ENCODE measurements at places on chromosomes 6 and 20. TPM values are rescaled to one million over a fixed set of nuclear protein-coding genes. Genes with fewer than 3 reads are reported as not detected.

- no peak for DNase-seq
Observed at GRCh38 chr6:130885392-130886192, 58.4 kb downstream of the SMLR1 start.

- no peak for DNase-seq
Observed at GRCh38 chr6:151437401-151437800, 14.5 kb downstream of the RMND1 start.

- peak; percentile 55 for DNase-seq
Observed at GRCh38 chr6:5507131-5507681, 245.9 kb downstream of the FARS2 start.

DNA sequence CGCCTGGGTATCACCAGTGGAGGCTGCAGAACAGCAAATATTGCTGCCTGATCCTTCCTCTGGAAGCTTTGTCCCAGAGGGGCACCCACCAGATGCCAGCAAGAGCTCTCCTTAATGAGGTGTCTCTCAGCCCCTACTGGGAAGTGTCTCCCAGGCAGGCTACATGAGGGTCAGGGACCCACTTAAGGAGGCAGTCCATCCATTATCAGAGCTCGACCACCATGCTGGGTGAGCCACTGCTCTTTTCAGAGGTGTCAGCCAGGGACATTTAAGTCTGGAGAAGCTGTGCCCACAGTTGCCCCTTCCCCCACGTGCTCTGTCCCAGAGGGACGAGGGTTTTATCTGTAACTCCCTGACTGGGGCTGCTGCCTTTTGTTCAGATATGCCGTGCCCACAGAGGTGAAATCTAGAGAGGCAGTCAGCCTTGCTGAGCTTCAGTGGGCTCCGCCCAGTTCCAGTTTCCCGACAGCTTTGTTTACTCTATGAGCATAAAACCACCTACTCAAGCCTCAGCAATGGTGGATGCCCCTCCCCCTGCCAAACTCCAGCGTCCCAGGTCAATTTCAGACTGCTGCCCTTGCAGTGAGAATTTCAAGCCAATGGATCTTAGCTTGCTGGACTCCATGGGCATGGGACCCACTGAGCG is 25.9 kb upstream of the AIG1 start:
- no peak for DNase-seq

GRCh38 chr6:3517350-3517749 is 60.5 kb upstream of the SLC22A23 start:
- DNase-seq, result no peak

DNA sequence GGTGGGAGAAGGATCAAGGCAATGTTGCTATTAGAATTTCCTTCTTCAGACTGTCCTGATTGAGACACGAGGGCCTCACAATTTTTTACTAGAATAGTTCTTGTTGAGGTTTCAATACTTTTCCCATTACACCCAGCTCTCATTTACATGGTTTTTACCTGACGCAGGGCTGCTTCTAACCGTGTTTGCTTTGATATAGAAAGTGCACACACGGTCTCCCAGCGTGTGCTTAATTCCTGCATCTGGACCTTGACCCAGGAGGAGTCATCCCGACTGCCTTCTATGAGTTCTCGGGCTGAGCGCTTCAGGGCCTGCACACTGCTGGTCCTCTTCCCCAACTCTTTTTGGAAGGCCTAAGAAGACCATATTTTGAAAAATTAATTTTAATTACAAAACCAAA is 160.2 kb downstream of the DST start:
- no peak for DNase-seq

GRCh38 chr6:170093276-170093657 is 197.6 kb downstream of the DLL1 start:
- no peak for DNase-seq

DNA sequence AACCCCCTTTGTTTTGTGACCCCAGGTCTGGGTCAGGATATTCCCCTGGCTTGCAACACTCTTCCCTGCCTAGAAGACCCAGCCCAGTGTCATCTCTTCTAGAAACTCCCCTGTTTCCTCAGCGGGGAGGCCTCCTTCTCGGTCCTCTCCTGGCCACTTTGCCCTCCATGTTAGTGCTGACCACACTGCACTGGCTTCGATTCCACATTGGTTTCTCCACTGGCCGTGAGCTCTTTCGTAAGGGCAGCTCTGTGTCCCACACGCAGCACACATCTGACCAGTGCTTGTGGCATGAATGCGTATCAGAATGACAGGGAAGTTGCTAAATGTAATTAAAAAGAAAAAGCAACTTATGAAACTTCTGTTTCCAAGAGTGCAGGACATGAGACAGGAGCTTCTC is 49.4 kb upstream of the FNDC1 start:
- DNase-seq, result no peak

- no peak for DNase-seq
Observed at GRCh38 chr6:130760006-130760405, 67.2 kb upstream of the SMLR1 start.

GRCh38 chr6:40395066-40395697 is 192.0 kb downstream of the LRFN2 start:
- peak; percentile 83 for DNase-seq

DNA sequence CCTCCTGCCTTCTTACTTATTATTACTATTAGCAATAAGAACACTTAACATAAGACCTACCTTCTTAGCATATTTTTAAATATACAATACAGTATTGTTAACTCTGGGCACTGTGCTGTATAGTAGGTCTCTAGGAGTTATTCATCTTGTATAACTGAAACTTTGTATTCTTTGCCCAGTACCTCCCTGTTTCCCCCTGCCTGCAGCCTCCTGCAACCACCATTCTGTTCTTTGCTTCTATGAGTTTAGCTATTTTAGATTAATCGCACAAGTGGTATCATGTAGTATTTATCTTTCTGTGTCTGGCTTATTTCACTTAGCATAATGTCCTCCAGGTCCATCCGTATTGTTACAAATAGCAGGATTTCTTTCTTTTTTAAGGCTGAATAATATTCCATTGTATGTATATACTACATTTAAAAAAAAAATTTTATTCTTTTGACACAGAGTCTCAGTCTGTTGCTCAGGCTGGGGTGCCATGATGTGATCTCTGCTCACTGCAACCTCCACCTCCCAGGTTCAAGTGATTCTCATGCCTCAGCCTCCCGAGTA is 4.4 kb downstream of the C6orf89 start:
- no peak for DNase-seq

DNA sequence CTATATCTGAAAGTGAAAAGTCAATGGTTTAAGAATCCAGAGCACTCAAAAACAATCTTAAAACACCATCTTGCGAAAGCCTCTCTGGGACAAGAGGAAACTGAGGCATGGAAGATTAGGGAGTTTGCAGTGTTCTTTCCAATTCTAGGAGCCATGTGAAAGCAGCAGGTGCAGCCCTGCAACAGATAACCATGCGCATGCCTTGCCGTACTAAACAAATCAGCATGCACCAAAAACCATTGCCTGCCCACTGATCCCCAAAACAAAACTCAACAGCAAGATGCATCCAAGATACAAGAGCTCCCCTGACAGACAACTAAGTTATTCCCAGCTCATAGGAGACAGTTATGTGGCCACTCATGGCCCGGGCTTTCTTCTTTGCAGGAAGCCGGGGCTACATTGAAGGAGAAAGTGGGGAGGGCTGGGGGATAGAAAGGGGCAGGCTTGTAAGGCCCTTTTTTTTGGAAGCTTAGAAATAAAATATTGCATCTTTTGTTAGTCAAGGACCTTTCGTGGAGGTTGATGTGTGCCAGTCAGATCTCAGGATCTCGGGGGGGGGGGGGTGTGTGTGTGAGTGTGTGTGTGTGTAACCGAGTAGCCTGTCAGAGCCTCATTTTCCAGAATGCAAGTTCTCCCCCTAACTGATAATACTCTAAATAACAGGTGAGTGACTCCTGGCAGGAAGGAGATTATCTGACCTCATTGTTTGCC is 178.4 kb downstream of the MBOAT1 start:
- no peak for DNase-seq

- no peak for DNase-seq
Observed at GRCh38 chr6:24069526-24069925, 56.5 kb upstream of the NRSN1 start.

DNA sequence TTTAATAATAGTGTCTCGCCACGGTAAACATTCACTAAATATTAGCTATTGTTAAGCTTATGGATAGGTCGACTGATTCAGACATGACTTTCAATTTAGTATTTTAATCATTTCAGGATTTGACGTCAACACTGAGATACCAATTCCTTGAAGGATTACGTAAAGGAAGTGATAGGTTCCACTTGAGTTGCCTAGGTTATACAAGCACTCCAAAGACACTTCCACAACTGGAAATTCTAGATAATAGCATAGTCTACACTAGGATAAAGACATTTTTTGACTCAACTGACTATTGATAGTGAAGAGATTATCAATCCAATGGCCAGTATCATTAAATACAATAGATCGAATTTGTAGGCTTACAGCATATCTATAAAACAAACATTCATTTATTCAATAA is 63.9 kb upstream of the NHSL1 start:
- DNase-seq, result no peak

- no peak for DNase-seq
Observed at GRCh38 chr6:4727217-4727616, 49.0 kb upstream of the CDYL start.

- peak; percentile 77 for DNase-seq
Observed at GRCh38 chr20:53943522-53944291, 126.7 kb downstream of the BCAS1 start.

DNA sequence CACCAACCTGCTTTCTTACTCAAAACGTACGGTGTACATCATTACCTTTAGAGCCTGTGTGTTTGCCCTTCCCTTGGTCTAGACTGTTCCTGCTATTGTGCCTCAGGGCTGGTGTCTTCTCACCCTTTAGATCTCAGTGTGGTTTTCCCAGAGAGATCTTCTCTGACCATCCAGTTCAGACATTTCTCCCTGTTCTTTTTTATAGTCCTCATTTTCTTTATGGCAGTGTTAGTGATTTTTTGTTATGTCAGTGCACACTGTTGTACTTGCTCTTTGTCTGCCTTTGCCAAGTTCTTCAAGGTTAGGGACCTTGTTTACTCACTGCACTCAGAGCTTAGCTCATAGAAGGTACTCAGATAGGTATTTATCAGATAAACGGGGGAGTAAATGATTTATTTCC is 82.8 kb downstream of the ATRN start:
- no peak for DNase-seq

- DNase-seq, result no peak
Observed at GRCh38 chr6:116697480-116697879, 16.5 kb downstream of the KPNA5 start.

GRCh38 chr6:53829698-53830221 is 35.0 kb downstream of the LRRC1 start:
- no peak for DNase-seq

- no peak for DNase-seq
Observed at GRCh38 chr6:11835065-11835464, 56.5 kb upstream of the ADTRP start.

DNA sequence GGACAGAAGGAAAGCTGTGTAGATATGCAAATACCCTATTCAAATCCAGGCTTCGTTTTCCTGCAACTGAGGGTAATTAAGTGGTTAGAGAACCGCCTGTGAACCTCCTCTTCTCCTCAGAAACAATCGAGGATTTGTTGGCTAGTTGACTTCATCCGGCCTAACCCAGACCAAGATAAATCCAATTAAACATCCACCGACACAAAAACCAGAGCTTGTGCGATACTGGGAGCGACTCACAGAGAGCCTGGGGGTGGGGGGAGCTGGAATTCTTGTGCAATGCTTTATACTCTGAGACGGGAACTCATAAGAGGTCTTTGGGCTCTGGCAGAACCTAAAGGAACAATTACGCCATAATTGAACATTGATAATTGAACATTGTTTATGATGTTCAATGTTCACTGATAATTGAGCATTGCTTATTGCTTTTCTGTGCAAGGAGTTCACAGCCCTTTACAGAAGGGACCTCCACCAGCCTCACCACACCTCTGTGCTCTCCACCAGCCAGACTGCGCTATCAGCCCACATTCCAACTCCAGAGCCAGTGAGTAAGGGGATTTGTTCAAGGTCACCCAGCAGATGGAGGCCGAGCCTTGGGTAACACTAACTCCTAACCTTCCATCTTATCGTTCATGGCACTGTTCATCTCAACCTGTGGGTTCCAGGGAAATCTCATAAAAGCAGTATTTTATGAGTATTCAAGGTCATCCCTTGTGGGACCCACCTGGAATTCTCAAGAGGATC is 429.6 kb upstream of the JARID2 start:
- DNase-seq, result no peak

- no peak for DNase-seq
Observed at GRCh38 chr6:1053586-1053985, 258.3 kb upstream of the FOXQ1 start.

DNA sequence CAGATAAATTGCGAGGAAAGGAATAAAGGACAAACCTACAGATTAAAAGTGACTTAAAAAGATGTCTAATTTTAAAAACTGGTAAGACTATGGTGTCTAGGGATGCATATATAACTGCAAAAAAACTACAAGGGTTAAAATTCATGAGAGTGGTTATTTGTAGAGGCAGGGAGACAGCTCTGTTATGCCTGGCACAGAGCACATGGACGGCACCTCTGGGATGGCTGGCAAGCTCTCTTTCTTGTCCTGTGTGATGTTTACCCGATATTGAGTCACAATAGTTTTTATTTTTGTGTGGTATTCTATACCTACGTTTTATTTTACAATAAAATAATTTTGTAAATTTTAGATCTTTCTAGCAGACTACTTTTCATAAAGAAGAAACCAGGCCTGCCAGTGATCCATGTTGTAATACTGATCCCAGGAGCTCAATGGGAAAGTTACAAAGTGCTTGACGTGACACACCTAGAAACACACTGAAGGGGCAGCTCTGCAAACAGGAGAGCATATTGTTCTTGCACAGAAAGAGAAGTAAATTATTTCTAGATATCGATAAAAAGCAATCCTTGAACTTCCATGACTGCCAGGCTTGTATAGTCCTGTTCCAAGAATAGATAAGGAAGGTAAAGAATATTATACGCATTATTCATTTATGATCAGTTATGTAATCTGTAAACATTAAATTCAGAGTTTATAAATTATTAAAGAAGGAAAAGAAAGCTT is 290.0 kb downstream of the PTPRK start:
- DNase-seq, result no peak

GRCh38 chr20:63868264-63868663 is 3.2 kb downstream of the TPD52L2 start:
- no peak for DNase-seq

- DNase-seq, result no peak
Observed at GRCh38 chr6:44120692-44121443, 6.4 kb downstream of the MRPL14 start.

RAET1L gene
- total RNA-seq, result not detected

TFAP2D gene
- not detected for total RNA-seq

CCN6 gene
- total RNA-seq, result not detected

PAX1 gene
- not detected for total RNA-seq

NKAIN4 gene
- 0.17 TPM for total RNA-seq

RIPPLY2 gene
- not detected for total RNA-seq

CD93 gene
- total RNA-seq, result 80.4 TPM

OR2J3 gene
- not detected for total RNA-seq

MLN gene
- total RNA-seq, result not detected
